ENCODE measurements at places on chromosomes 12 and 14.

DNA sequence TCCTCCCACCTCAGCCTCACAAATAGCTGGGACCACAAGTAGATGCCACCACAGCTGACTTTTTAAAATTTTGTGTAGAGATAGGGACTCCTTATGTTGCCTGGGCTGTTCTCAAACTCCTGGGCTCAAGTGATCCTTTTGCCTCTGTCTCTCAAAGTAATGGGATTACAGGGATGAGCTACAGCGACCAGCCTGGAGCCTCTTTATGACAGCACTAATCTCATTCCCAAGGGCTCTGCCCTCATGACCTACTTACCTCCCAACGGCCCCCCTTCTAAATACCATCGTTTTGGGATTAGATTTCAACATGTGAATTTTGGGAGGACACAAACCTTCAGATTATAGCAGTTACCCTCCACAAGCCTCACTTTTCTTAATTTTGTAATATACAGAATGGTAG, 150.6 kb upstream of the FUT8 start:
- DNase-seq, result no peak

GRCh38 chr12:7892186-7892980, 19.7 kb upstream of the SLC2A14 start:
- DNase-seq, result no peak

- peak; percentile 58 for DNase-seq
Measured at GRCh38 chr12:107126796-107127481, 33.6 kb upstream of the CRY1 start.

GRCh38 chr14:101473795-101474562, 87.3 kb upstream of the DIO3 start:
- no peak for DNase-seq

DNA sequence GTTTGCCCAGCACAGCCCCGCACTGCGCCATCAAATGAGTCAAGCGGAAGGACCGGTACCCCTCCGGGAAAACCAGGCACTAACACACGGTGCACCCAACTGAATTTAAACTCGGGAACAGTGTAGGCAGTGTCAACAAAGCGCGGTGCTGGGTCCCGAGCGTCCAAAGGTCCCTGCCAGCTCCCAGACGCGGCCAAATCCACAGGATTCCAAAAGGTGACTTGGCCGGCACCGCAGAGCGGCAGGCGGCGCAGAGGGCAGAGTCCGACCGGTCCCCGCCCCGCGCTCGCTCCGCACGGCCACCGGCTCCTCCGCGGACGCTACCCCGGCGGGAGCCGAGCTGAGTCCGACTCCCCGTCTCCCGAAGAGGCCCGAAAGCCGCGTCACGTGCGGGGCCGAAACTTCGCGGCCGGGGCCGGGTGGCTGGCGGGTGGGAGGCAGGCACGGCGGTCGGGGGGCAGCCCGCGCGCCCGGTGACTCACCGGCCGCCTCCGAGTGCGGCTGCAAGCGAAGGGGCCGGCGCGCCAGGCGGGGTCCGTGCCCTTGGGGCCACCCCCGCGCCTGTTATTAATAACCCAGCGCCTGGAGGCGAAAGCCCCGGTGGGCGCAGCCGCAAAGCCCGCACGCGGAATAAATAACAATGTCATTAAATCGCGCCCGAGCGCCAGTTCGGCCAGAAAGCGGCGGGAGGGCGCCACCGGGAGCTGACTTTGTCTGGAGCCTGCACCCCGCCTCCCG, 863 bp downstream of the DENND5B start:
- peak; percentile 40 for DNase-seq

DNA sequence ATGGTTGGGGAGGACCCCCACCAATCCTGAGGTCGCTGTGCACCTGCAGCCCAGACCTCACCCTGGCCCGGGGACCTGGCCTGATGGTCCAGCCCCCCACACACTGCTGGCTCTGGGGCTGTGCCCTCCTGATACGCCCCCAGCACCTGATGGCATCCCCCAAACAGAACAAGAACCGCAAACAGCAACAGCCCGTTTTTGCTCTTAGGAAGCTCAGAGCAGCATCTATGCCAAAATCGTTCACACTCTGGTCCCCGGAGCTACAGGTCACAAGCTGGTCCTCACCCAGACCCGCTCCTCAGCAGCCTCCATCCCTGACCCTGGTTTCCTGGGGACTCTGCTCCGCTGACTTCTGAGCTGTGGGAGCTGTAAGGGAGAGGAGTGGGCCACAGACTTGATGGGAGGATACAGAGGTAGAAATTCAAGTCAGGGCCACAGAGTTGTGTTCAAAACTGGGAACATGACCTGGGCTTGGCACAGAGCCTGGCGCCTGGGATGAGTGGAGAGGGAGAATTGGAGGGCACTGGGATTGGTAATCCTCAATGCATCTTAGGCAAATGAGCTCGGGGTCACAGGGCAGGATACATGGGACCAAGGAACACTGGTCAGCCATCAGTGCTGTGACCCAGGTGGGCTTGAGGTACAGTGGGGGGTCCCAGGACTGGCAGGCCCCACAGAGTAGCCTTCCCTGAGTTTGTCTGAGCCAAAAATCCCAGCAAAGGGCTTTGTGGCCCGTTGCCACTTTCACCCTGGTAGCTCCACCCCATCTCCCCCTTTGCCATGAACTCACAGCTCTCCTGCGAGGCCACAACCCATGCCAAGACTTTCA, 170.9 kb upstream of the RTL1 start:
- no peak for DNase-seq

- DNase-seq, result no peak
Measured at GRCh38 chr14:34733245-34733644, 18.9 kb upstream of the CFL2 start.

Data from amniotic stem cell (primary cell).